ENCODE measurements at places on chromosomes 13 and 19.

DNA sequence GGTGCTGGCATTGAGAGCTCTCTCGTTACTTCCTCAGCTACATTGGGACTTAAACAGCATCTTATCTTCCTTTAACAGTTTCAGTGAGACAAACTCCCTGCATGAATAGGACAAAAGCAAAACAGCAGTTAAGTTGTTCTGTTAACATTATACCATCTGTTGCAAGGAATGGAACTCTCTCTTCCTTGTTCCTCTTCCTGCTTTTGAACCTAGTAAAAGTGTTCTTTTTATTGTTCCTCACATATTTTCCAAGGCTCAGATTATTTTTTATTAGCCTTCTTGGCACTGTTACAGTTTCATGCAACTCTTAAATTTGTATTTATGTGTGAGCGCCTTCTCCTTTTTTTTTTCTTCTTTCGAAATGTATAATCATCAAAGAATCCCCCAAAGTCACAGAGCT, 202.6 kb upstream of the UFM1 start:
- no peak for DNase-seq

- DNase-seq, result no peak
These were observed 332.2 kb upstream of the GPC6 start for GRCh38 chr13:92894447-92894846.

DNA sequence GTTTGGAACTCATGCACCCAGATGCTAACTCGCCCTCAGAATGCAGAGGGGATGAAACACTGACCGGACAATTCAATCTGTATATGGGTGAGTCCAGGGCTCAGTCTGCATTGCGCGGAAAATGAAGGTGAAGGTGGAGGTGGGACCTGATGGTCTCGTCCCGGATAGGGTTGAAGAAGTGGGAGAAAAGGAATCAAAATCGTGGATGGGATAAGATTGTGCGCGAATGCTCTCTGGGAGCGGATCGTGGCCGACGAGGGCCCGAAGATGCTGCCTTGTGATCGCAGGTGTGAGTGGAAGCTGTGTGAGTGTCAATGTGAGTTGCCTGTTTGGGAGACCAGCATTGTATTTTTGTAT, 594 bp upstream of the ZNF850 start:
- no peak for DNase-seq

DNA sequence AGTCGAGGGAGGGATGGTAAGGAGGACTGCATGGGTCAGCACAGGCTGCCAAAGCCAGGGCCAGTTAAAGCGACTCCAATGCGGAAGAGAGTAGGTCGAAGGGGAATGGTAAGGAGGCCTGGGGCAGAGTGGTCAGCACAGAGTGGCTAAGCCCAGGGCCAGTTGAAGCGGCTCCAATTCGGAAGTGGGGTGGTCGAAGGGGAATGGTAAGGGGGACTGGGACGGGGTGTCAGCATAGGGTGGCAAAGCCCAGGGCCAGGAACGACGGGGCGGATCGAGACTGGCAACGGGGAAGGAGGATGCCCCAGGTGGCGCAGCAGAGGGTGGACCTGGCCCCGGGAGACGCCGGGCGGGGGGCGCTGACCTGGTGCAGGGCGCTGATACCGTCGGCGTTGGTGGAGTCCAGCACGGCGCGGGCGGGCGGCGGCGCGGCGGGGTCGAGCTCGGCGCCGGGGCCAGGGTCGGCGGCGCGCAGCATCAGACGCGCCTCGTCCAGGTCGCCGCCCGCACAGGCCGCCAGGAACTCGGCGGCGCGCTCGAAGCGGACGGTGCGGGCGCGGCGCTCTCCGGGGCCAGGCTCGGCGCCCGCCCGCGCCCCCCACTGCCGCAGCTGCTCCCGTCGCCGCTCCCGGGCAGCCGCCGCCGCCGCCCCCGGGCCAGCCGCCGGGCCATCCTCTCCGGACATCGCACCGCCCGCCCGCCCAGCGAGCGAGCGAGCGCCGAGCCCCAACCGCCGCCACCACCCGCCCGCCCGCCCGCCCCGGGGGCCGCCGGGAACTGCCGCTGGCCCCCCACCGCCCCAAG, at the start of gene PPP1R12C:
PPP1R12C (minus strand) TSS at position 779 of the 804 bp plus-strand sequence; CDS start at position 685, 94 bp downstream.
- DNase-seq, result no peak

GRCh38 chr19:14091081-14091812, 696 bp upstream of the SAMD1 start:
- DNase-seq, result no peak

DNA sequence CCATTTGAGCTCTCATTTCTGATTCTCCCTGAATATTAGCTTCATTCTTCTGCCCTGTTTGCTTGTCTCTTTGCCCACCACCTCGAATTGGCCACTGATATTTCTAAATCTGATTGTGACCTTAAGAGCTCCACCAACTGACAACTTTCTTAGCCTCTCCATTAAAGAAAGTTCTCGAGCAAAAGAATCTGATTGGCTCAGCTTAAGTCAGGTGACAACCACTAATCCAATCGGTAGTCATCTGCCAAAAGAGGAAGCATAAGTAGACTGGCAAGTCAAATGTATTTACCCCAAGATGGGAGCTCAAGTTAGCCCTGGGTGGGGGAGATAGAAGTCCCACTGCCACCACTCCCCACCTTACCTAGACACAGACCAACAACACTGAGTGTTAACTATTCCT, 41.5 kb downstream of the NOTCH3 start:
- DNase-seq, result no peak

DNA sequence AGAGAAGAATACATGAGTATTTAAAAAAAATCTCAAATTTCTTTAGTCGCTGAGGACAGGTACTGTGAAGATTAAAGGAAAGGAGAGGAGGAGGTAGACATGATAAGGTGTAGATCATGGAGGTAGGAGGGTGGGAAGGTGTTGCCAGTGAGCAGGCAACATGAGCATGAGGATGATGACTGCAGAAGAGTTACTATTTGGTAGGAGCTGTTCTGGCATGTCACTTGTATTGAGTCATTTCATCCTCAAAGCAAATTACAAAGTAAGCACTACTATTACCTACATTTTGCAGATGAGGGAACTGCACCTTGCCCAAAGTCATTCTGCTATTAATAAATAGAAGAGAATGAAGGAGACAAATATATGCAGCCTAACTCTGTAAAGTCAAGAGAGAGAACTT, 435.8 kb upstream of the KLF12 start:
- DNase-seq, result no peak

DNA sequence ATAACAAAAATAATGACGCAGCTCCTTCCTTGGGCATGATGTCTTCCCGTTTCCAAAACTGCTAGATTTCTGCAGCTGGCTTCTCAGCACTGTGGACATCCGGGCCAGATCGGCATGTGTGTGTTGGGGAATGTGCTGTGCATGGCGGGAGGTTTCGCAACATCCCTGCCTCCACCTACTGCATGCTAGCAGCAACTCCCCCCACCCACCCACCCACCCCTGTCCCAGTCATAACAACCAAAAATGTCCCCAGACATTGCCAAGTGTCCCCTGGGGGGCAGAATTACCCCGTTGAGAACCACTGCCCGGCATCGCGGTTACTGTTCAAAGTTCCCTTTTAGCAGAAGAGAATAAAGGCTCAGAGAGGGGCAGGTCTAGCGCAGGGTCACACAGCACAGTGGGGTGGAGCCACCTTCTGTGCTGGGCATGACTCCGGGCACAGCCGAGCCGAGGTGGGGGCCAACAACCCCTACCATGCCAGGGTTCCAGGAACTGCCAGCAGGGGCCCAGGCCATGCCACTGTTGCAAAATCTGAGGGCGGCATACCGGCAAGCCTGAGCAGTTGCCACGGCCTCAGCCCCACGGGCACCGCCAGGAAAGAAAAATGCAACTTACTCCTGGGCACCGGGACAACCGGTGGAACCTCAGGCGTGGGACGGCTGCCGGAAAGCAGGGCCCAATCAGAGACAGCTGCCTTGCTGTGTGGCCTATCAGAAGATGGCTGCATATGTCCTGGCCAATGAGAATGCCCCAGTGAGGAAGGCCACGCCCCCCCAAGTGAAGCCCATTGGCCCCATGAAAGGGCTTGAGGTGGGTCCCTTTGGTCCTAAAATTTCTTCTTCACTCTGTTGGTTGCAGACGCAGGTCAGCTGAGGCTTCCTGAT, 22.5 kb upstream of the NFIC start:
- no peak for DNase-seq

DNA sequence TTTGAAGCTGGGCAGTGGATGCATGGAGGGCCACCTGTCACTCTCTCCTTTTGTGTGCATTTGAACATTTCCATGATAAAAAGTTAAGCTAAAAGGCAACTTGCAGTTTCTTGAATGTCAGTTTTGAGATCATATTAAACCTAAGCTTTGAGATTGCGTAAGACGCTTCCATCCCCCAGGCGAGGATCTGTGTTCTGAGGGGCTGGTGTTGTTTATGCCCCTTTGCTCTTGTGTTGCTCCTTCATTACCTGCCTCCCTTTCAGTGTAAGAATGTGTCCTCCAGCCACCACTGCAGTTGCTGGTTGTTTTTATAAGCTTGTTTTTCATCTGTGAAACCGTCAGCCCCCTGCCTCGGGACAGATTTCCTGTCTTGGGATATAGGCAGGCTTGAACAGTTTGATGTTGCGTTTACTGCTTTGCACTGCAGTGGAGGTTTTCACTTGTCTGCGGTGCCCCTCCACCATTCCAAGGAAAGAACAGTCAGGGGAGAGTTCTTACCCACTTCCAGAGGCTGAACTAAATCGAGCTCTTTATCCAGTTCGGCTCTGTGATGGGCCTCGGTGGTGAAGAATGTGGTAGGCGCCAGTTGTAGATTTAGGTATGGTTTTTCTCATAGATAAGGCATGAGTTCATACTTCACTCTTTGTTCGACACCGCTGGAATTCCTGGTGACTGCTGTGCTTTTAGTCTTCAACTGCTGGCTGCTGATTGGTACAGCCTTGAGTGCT, 96.8 kb downstream of the ARHGEF7 start:
- no peak for DNase-seq

- no peak for DNase-seq
These were observed 1.6 kb downstream of the BCAM start for GRCh38 chr19:44810234-44811121.

- DNase-seq, result no peak
These were observed 22.1 kb upstream of the F7 start for GRCh38 chr13:113083402-113084061.

DNA sequence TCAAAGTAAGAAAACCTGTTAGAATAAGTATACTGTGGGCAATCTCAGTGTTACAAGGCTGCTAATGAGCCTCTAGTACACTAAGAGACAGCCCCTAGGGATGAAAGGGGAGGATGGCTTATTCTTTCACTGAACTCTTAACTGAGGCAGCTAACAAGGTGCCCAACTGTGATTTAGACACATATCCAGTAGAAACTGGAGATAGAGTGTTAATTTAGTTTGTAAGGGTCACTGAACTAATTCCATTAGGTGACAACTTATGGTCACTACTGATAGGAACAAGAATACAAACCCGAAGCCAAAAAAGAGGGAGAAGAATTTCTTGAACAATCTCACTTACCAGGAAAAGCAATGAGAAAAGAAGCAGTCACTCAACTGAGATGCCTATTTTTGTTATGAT, 1010.6 kb downstream of the PCDH9 start:
- DNase-seq, result no peak

GRCh38 chr19:17370026-17370587, 7.0 kb downstream of the PLVAP start:
- no peak for DNase-seq

- DNase-seq, result no peak
These were observed 105.7 kb upstream of the SLC15A1 start for GRCh38 chr13:98858191-98858590.

DNA sequence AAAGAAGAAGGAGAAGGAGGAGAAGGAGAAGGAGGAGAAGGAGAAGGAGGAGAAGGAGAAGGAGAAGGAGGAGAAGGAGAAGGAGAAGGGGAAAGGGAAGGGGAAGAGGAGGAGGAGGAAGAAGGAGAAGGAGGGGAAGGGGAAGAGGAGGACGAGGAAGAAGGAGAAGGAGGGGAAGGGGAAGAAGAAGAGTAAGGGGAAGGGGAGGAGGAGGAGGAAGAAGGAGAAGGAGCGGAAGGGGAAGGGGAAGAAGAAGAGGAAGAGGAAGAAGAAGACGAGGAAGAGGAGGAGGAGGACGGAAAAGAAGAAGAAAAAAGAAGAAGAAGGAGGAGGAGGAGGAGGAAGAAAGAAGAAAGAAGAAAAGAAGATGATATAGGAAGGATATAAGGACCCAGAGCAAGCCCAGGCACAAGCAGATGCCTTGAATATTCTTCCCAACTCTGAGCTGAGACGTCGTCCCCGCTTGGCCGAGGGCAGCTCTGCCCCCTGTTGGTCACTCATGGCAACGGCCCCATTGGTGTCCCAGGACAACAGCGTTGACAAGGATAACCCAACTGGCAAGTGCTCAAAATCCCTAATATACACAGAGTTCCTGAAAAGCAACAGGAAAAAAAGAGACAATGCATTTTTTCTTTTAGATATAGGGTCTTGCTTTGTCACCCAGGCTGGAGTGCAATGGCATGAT, 30.6 kb upstream of the IGSF23 start:
- DNase-seq, result no peak

- DNase-seq, result no peak
These were observed 82.7 kb downstream of the DLEU7 start for GRCh38 chr13:50760751-50761150.

DNA sequence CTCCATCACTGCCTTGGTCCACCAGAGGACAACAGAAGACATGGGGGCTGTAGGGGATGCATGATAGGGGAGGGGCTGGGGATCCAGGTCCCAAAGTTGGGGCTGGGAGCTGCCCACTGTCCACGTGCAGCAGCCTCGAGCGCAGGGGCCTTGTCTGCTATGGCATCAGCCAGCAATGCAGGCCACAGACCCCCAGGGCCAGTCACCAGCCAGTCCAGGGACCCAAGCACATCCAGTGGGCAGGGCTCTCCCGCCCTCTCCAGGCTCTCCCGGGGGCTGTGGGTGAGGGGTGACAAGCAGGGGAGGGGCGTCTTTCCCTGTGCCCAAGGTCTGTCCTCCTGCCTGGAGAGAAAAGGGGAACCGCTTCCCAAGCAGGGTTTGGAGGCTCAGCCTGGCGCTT, 32.8 kb downstream of the PEPD start:
- no peak for DNase-seq

DNA sequence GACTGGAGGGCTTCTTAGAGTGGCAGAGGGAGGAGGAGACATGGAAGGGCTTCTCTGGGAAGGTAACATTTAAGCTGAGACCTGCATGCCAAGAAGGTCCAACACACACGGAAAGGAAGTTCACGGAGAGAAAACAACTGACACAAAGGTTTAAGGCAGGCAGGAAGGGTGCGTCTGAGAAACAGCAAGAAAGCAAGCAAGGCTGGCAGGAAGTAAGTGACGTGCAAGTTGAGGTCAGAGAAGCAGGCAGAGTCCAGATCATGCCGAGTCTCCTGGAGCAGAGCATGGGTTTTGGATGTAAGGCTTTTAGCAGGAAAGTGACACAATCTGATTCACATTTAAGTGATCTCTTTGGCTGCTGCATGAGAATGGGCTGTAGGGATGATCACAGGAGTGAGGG, 60.5 kb downstream of the ATP7B start:
- no peak for DNase-seq

GRCh38 chr19:35034005-35034502, 3.8 kb downstream of the SCN1B start:
- DNase-seq, result no peak

DNA sequence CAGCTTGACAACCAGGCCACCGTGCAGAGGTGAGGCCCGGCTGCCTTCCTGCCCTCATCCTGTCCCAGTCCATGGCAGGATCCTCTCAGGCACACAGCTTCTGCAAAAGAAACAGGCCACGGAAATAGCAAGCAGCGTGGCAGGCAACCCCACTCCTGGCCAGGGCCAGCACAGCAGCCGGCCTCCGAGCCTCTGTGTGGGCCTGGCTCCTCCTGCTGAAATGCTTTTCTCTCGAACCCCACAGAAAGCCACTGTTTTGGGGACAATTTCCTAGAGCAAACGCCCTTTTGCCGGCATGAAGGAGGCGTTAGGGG, 39.5 kb upstream of the F7 start:
- no peak for DNase-seq

- no peak for DNase-seq
These were observed 10.7 kb downstream of the C19orf25 start for GRCh38 chr19:1468274-1468820.

GRCh38 chr13:24097064-24097463, 63.5 kb upstream of the SPATA13 start:
- DNase-seq, result no peak

All from esophagus squamous epithelium (tissue), 5 donors.